ENCODE measurements at places on chromosomes 3 and 15.

- DNase-seq = no peak
Measured at GRCh38 chr3:49566312-49566711, 12.0 kb downstream of the BSN start.

- DNase-seq = no peak
Measured at GRCh38 chr3:54294214-54294613, 171.9 kb downstream of the CACNA2D3 start.

DNA sequence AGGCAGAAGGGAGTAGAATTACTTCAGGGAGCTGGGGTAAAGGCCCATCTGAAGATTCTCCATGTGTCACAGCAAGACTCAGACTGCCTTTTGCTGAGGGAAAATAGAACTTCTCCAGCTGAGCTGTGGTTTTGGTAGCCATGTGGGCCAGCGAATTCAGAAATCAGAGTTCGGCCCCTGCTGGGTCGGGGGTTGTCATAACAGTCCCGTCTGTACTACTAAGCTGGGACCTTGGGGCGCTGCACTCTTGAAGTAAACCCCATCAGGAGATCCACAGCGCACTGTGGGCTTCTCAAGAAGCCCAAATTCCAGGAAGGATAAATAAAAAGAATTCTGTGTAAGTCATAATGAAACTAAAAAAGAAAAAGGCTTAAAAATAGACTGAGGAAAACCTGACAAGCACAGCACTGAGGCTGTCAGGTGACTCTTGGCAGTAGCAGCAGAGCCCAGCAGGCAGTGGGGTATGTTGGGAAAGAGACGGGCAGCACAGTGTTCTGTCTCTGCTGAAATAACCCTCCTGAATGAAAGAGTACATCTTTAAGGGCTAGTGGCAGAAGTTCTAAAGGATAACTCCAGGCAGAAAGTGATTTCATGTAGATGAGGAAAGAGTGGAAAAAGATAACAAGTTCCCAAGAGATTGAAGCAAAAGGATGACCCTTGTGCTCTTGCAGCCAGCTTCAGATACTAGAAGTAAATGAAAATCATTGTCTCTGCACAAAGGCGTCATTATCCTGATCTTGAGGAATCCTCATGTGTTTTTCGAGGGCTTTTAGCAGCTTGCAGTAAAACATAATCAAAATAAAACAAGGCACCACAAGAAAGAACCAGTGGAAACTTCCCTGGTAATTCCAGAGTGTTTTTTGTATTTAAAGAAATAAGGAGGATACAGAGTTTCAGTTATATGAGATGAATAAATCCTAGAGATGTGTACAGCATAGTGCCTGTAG, 74.5 kb downstream of the RAB7A start:
- no peak for DNase-seq

GRCh38 chr3:161682715-161683114, 186.1 kb downstream of the OTOL1 start:
- DNase-seq = no peak

DNA sequence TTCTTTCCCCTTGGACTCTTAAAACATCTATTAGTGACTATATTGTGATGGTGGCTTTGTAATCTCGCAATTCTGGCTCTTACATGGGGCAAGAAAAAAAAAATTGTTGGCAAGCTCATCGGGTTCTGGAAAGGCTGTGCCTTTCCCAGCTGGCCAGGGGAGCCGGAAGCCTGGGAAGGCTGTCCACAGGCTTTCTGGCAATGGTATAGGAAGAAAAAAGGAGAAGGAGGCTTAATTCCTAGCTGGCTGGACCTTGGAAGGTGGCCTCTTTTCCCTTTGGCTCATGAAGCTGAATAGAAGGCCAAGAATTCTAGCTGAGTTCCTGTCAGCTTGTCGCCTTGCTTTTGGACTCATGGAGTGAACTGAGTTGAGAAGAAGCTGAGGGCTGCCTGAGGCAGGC, 243.5 kb upstream of the SEMA6D start:
- peak; percentile 64 for DNase-seq

GRCh38 chr15:68277131-68277602, 378 bp upstream of the FEM1B start:
- no peak for DNase-seq

GRCh38 chr3:195904368-195904767, 4.0 kb downstream of the TNK2 start:
- DNase-seq = no peak

All from stromal cell of bone marrow (primary cell).